ENCODE measurements at places on chromosomes 3 and 15.

DNA sequence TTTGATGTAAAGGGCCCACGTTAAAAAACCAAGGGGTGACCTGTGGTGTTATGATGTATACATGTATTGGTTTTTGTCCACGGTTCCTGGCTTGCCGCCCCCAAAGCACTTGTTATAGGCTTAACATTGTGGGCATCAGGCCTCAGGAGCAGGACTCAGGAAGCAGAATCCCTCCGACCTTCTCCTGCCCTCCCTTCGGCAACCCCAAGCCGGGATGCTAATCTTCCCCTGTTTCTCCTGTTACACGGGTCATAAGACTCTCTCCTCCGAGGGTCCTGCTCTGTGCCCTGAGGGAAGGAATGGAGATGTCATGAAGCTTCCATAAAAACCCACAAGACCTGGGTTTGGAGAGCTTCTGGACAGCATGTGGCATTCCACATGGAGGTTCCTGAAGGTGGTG lies 48.8 kb downstream of the RPLP1 start:
- no peak for DNase-seq

DNA sequence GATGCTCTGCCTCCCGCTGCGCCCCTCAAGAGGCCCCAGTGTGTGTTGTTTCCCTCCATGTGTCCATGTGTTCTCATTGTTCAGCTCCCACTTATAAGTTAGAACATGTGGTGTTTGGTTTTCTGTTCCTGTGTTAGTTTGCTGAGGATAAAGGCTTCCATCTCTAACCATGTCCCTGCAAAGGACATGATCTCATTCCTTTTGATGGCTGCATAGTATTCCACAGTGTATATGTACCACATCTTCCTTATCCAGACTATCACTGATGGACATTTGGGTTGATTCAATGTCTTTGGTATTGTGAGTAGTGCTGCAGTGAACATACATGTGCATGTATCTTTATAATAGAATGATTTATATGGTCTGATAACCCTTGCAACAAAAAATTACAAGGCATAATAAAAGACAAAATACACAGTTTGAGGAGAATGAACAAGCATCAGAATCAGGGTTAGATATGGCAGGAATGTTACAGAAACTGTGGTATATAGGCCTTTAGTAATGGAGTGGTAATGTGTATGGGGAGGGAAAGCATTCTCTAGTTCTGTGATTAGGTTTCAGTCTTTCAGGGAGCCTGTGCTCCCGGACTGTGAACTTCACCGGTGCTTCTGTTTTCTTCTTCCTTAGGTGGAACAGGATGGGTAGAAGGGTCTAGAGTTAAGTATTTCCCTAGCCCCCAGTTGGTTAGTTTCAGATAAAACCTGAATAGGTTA lies 27.1 kb downstream of the GRM2 start:
- DNase-seq = no peak

GRCh38 chr15:50906954-50907600 lies 1.4 kb upstream of the AP4E1 start:
- DNase-seq = peak; percentile 19

GRCh38 chr3:76432396-76432795 lies 607.5 kb upstream of the ROBO2 start:
- no peak for DNase-seq

GRCh38 chr3:169454823-169455222 lies 208.7 kb downstream of the MECOM start:
- no peak for DNase-seq

DNA sequence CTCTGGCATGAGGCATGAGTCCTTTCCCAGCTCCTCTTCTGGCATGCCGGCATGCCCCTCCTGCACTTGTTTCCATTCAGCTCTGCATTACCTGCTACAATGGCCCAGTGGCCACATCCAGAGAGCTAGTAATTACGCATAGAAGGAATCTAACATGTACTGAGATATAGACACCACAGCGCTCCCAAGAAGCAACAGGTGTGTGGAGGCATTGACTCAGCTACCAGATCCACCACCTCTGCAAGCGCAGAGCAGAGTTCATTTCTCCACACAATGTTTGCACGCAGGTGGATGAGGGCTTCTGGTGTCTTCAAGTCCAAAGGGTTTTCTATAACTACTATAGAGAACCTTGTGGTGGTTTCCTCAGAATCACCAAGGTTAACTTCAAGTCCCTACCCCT lies 4.2 kb downstream of the MOBP start:
- DNase-seq = no peak

DNA sequence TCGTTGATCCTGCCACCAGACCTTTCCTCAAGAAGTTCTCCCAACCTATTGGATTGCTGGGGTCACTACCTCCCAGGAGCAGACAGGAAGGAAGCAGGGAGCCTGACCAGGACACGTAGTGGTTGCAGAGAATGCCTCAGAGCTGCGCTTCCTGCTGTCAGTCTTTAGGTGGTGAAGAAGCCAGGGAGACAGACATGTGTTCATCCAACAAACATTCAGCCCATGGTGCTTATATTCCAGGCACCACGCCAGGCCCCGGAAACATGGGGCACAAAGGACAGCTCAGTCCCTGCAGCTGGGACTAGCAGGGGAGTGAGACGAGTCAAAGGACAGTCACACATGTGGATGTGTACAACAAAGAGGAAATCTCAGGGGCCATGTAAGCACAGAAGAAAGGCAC lies 26.0 kb upstream of the CORO2B start:
- no peak for DNase-seq

GRCh38 chr3:193662757-193663322 lies 69.8 kb downstream of the OPA1 start:
- no peak for DNase-seq

GRCh38 chr3:187913617-187914033 lies 168.4 kb upstream of the BCL6 start:
- DNase-seq = no peak

DNA sequence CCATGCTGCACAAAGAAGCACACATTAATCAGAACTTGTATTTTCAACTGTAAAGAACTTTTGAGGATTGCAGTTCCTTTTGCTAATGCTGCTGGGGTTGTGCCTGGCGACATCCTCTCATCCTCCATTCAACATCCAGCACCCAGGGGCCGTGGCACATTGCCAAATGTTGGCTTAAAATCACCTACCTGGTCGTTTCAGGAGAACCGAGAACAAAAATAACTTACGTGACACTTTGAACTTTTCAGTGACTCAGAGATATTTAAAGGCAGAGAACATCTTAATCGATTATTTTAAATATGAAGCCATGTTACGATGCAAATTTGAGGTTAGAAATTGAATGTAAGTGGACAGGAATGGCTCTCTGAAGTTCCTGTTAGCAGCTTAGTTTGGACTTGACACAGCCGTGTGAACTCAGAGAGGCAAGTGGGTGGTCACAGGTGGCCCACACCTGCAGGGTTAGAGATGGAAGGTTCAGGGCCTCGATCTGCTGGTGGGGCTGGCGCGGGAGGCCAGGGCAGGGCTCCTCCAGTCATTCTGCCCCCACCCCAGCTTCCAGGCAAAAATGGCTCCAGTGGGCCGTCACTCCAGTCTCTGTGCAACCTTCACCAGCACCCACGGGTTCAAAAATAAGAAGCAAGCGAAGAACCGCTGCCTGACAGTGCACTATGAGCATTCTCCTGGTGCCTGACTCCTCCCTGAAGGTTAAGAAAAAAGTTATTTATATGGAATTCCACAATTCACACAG lies 12.2 kb downstream of the LRRK1 start:
- no peak for DNase-seq

- no peak for DNase-seq
These were observed 22.4 kb downstream of the LIPC start for GRCh38 chr15:58453931-58454793.

- no peak for DNase-seq
These were observed 28.5 kb downstream of the TBC1D23 start for GRCh38 chr3:100289339-100289738.

DNA sequence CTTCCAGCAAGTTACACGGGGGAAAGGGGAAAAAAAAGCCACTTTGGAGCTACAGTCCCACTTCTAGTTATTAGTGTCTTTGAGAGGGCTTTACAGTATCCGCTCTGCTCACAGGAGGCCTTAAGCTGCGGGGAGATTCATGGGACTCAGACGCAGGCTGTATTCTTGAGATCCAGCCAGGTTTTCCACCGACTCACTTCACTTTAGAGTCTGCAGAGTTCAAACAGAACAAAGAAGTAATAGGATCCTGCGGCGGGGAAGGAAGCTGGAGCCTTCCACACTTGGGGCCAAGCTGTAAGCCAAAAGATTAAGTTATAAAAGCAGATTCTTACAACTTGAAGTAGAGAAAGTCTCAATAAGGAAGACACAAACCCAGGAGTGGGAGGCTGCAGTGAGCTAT lies 60.2 kb upstream of the FAM174B start:
- DNase-seq = no peak

- DNase-seq = peak; percentile 77
These were observed 2.0 kb downstream of the FOXP1 start for GRCh38 chr3:71581457-71582035.

DNA sequence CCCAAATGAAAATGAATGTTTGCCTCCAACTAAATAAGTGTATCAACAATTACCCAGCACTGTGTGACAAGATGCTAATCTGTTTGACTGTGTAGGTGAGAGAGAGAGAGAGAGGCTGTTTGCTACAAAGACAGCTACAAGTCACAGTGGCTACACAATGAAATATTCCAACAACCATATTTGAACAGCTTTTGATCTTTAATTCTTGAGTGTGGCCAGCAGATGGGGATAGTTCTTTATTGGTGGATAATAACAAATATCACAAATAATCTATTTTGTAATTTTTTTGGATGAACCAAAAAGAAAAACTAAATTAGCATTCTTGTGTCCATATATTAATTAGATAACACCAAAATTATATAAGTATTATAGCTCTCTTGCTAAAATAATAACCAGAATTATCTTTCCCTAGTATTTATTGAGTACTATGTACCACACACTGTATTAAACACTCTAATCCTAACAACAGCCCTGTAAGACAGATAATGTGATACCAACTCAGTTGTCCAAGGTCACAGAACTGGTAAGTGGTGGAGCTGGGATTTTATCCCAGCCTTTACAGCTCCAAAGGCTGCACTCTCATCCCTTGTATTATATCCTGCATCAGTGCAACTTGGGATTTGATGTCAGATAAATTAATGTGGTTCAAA lies 61.9 kb upstream of the C3orf80 start:
- DNase-seq = no peak

- DNase-seq = no peak
These were observed 19.9 kb upstream of the GOLGA8J start for GRCh38 chr15:30062881-30063280.
